ENCODE measurements at places on chromosomes 3 and 15.

- DNase-seq, result no peak
Measured at GRCh38 chr3:31022716-31023115, 128.3 kb upstream of the GADL1 start.

DNA sequence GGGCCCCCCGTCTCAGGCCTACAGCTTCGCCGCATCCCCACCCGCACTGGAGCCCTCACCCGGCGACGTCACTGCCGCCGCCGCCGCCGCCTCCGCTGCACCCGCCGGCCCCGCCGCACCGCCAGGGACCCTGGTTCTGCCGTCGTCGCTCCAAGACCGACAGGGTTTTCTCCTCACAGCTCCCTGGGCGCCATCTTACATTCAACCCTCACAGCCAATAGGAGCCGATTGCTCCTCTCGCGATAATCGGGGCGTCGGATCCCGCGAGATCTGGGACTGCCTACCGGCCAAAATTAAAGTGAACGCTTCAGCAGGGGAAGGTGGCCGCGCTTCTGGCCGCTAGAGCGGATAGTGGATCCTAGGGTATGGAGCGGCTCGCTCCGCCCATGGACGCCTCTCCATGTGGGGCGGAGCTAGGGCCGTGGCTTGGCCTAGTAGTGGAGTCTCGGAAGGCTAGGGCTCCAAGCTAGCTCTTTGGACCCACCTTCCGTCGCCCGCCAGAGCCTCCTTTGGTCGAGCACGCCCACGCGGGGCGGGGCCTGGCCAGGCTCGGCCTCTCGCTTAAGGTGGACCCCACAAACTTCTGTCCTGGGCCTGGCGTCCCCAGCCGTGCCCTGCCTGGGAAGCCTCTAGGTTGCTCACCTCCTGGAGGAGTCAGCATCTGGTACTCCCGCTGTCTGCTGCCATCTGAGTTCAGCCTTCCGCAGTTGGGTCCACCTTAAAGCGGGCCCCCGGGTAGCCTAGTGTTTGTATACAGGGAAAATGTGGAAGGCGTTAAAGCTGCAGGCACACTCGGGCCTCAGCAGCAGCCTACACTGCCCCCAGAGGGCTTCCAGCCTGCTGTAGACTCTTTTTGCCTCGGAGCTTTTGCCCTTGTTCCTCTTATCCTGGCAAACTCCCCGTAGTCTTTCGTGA is at the start of gene QRICH1:
Gene QRICH1, minus strand, starts transcription at position 219 of the 915 bp plus-strand sequence. CDS start 17,054 bp downstream, outside the sequence.
- DNase-seq, result peak; percentile 92

DNA sequence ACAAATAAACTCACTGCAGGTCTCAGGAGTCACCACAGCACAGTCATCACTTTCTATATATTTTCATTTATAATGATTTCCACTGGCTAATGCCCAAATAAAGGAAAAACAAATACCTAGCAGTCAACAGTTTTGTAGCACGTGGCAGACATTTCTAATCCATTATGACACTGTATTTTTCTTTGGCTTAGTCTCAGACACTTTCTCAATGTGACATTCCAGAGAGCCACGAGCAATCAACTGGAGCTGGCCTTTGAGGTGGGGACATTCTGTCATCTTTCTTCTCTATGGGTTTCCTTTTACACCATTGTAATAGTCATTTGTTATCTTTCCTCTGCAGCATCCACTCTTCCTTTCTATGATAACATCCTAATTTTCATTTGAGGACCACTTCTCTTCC is 119.7 kb downstream of the WNT5A start:
- DNase-seq, result no peak

DNA sequence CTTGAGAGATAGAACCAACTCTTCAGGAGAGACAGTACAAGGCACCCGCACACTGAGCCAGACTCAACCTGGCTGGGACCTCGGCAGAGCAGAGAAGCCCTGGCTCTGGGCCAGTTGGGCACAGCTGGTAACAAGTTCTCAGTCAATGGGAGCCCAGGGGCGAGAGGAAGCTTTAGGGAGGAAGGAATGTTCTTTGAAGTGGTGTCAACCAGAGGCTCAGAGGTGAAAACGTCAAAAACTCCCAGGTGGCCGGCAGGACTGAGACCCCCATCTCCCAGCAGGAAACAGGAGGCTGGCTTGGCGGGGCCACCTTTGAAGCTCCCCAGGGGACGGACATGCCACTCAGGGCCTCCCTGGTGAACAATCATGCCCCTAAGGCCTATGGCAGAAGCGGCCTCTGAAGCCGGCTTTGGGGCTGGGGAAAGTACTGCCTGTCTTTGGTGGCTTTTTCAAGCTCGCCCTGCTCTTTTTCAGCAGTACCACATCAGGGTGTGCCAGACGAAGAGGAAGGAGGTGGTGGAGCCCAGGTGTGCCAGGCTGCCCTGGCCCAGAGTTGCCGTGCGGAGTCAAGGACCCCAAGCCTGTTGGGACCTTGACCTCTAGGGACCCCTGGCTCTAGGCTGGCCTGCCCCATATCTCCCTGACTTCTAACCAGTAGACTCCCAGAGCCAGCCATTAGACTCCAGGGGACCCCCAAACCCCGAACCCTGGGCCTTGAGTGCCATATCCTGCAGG is 16.7 kb upstream of the TBC1D21 start:
- no peak for DNase-seq

DNA sequence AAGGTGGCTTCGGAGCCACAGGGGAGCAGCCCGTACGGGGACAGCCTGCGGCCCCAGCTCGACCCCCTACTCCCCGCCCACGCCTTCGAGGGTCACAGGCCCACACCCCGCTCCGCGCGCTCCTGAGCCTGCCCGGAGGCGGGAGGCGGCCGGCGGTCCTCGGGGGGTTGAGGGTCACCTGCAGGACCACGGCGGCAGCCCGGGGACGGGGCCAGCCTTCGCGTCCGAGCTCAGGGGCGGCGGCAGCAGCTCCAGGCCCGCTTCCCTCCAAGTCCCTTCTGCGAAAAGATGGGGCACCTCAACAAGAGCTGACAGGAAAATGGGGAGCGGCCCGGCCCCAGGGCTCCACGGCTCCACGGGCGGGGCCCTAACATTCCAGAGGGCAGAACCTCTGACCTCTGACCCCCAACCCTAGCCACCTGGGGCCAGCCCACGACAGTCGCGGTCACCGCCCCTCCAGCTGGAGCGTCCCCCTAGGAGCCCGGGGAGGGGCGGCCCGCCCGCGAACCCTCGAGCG is 428 bp downstream of the LYSMD4 start:
- no peak for DNase-seq

DNA sequence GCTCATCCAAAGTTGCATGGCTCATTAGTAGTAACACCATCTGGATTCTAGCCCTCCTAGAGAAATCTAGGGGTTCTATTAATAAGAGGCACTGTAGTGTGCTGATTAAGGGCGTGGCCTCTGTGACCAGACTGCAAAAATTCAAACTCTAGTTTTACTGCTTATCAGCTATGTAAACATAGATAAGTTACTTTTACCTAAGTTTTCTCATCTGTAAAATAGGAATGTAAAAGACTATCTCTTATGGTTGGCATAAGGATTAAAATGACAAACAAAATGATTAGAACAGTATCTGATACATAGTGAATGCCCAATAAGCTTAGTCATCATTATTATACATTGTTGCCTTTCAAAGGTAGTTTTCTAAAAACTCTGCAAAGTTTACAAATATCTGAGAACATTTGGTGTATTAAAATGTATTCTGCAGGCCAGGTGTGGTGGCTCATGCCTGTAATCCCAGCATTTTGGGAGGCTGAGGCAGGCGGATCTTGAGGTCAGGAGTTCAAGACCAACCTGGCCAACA is 4.5 kb downstream of the PTX3 start:
- no peak for DNase-seq

- no peak for DNase-seq
Measured at GRCh38 chr15:100670505-100671021, 68.2 kb downstream of the ASB7 start.

DNA sequence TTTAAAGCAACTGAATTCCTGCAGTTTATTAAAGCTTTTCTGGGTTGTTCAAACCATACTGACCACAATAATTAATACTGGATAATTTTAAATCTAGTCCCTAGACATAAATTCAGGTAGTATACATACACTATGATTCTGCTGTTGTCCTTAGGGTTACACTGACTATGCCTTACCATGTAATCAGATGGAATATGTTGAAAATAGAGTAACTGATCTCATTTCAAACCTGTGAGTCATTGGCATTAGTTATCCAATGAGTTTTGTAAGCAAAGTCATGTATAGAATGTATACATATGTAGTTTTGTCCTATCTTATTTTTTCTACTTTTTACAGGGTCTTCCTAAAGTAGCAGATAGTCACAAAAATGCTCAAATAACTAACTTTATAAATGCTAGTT is 517.1 kb upstream of the CCDC54 start:
- no peak for DNase-seq

- no peak for DNase-seq
Measured at GRCh38 chr3:123651449-123652341, 66.8 kb upstream of the HACD2 start.

- no peak for DNase-seq
Measured at GRCh38 chr3:34202975-34203374, 404.5 kb downstream of the PDCD6IP start.

GRCh38 chr3:152047465-152047864 is 174.0 kb downstream of the SUCNR1 start:
- no peak for DNase-seq

DNA sequence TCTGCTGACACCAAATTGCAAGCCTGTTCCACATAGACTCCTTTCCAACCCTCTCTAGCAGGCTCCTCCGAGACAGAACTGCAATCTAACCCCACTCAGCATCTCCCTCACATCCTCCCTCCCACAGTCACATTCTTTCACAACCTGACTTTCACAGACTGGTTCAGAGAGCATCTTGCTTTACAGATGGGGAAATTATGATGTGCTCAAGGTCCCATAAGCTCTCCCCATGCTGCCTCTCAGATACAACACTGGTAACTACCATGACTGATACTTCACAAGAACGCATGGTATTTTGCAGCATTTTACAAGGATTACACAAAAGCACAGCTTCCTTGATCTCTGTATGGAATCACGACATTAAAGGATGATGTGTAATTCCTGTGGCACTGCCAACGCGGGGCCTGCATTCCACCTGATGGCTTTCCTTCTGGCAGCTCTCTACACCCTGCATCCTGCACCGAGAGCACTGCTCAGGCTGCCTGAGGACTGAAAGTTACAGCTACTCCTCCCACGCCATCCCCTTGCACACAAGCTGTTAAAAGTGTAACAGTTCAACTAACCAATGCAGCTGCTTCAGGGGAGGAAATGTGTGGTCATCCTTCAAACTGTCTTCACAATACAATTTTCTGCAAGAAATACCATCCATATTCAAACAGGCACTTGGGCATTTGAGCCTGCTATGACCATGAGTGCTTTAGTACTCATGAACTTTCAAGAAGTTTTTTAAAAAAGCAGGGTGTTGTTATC is 27.6 kb downstream of the TBC1D2B start:
- no peak for DNase-seq

All from activated T-cell treated with anti-CD3 and anti-CD28 coated beads for 1 hour (primary cell).